ENCODE measurements at places on chromosomes 3 and 15. TPM values are rescaled to one million over a fixed set of nuclear protein-coding genes. Genes with fewer than 3 reads are reported as not detected.

ZNF501 gene
- 2.7 TPM for total RNA-seq

C3orf22 gene
- not detected for total RNA-seq

GRCh38 chr3:71103430-71103921 lies 480.1 kb downstream of the FOXP1 start:
- DNase-seq, result no peak

- no peak for DNase-seq
Measured at GRCh38 chr3:171977441-171977840, 61.9 kb upstream of the FNDC3B start.

GRCh38 chr3:70603103-70603502 lies 290.7 kb upstream of the MDFIC2 start:
- DNase-seq, result no peak

DNA sequence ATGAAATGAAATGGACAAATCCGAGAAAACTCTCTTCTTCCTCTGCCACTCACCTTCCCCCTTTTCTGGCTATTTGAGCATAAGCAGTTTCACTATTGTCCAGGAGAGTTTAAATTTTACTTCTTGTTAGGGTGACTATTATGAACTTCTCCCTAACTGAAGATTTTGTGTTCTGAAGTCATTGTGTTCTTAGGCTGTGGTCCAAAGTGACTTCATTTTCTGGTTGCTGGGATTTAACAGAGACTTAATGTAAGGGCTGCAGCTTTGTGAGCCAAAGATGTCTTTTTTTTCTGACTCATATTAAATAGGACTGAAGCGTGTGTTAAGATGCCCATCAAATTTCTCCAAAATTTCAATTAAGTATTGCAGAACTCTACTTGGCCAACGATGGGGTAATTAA lies 46.5 kb upstream of the FSTL1 start:
- no peak for DNase-seq

DNA sequence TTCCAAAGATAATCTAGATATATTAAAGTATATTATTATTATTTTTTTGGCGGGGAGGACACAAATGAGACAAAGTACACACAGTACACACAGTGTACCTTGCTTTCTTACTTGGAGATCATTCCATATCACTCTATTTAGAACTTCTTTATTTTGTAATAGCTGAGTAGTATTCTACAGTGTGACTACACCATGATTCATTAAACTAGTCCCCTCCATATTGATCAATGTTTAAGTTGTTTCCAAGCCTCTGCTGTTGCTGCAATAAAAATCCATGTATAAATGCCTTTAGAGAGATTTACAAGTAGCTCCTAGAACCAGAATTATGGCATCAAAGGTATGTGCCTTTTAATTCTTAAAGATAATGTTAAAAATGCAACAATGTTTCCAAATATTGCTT lies 38.8 kb downstream of the PYGO1 start:
- no peak for DNase-seq

DNA sequence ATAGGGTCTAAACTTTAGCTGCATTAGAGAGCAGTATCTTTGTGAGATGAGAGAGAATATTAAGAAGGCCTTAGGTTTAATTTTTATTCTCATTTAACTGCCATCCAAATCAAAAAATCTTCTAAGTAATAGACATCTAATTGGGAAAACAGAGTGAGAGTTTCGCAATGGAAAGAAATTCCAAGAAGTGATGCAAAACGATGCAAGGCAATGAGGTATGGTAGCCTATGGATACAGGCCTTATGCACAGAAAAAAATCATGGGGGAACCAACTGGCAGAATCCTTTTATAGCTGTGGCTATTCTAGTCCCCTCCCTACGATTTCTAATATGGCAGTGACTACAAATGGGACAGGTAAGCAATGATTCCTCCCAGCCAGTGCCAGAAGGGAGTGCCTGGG lies 225.9 kb downstream of the GREM1 start:
- no peak for DNase-seq

DNA sequence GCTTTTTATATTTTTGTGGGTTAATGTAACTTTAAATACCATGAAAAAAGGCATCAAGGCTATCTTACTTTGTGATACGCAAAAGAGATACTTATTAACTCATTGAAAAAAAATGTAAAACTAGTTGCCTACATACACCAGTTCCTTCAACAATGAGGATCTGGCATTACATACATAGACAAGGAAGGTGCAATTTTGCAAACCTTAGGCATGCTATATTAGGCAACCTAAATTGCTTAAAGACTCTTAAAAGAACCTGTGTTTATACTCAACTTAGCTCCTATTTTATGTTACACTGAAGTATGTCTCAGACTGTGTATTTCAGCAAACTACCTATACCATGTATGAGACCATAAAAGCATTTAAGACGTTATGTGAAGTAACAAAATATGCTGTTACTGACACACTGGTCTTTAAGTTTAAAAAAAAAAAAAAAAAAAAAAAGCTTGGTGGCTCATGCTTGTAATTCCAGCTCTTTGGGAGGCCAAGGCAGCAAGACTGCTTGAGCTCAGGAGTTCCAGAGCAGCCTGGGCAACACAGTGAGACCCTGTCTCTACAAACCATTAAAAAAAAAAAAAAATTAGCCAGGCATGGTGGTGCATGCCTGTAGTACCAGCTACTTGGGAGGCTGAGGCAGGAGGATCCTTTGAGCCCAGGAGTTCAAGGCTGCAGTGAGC lies 9.1 kb downstream of the TASOR start:
- DNase-seq, result no peak

DNA sequence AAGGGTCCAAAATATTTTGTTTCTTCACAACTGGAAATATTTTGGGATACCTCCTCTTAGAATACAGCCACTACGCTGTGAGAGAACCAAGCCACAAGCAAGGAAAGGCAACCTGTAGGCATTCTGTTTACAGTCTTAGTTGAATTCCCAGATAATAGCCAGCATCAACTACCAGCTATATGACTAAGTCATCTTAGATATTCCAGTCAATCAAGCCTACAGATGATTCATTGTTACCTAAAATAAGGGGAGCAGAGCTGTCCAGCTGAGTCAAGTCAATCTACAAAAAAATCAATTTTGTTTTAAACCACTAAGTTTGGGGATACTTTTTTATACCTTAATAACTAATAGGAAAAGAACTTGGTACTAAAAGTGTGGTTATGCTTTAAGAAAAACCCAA lies 526.4 kb upstream of the DPPA4 start:
- DNase-seq, result no peak

- DNase-seq, result no peak
Measured at GRCh38 chr15:90054618-90055097, 47.6 kb downstream of the IDH2 start.

DNA sequence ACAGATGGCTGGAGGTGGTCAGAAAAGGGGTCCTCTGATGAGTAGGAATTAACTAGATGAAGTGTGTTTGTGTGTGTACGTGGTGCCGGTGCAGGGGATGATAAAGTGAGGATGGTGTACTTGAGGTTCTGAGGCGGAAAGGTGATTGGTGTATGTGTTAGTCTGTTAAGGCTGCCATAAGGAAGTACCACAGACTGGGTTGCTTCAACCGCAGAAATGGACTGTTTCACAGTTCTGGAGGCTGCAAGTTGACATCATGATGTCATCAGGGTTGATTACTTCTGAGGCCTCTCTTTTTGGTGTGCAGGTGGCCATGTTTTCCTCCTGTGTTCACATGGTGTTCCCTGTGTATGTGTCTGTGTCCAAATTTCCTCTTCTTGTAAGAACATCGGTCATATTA lies 202.4 kb upstream of the RGMA start:
- no peak for DNase-seq

DNA sequence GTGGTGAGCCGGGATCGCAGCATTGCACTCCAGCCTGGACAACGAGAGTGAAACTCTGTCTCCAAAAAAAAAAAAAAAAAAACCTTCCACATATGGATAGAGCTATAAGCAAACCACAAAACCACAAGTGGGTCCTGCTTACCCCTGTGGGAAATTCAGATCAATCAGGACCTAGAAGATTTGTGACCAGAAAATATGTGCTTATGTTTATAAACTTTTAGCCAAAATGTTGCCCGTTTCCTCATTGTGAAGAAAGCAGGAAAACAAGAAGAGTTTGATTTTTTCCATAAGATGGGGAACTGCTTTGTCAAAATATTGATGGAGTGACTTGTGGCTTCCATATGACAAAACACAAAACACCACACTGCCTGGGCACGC lies 3.4 kb upstream of the SLC25A38 start:
- no peak for DNase-seq
